Cortex of kidney (tissue), 1 donor: ENCODE measurements at places on chromosomes 1 and 21.

DNA sequence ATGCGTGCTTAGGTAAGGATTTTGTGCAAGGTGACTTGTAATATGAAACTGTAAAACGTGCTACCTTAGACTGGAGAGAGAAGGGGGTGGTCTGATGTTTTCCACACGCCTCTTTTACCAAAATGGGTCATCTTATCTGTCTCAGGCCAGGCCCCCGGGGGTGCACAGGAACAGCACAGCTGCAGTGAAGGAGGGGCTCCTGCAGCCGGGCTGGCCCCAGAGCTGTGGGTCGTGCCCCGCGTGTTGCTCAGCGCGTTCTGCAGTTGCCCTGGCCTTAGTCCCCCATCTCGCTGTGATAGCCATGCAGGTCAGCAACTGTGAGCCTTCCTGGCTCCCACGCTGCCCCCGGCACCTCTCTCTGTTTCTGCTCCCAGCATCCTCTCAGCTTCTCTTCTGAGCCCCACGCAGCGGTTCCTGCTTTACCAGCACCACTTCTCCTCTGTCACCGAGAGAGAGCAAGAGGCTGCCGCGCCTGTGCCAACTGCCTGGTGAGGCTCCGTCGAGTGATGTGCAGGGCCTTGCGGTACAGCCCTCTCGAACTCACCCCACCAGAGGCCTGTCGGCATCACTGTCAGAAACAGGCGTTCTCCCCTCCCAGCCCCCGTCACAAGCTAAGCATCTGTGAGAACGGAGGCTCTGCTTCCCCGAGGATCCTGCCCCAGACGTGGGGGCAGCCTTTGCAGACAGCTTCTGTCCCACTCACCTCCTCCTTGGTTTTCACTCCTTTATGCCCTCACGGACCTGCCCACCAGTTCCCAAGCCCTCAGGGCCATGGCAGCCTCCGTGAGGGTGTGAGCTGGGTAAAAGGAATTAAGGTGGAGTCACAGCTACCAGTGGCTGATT is 73.3 kb downstream of the ADARB1 start:
- no peak for DNase-seq

DNA sequence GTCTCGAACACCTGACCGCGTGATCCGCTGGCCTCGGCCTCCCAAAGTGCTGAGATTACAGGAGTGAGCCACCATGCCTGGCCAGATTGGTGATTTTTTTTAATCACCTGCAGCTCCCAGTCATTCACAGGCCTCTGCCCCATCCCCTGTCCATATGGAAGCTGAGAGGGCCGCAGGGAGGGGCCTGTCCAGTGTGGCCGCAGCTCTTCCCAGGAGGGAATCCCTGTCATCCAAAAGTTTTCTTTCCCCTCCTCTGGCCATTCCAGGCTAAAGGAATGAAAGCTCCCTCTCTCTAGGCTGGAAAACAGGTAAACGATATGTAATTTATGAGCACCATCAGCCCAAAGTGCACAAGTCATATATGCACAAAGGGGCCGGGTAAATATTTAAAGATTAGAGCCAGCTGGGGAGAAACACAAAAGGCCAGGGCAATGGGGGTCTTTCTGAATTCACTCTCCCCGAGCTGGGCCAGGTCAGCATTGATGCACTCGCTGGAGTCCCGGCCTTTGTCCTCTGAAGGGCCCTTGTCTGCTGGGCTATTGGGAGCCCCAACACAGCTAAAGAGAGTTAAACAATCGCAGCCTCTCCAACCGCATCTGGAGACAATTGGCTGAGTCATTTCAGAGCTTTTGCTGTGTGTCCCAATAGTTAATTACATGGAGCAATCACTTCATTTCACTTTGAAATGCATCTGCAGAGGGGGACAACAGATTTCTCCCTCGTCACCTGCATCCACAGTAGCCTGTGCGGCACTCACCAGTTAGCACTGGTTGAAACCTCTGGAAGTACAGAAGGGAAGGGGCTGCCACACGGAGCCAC is 3.8 kb upstream of the HES3 start:
- no peak for DNase-seq

- DNase-seq: no peak
Observed at GRCh38 chr1:52461821-52462220, 57.4 kb downstream of the PRPF38A start.

DNA sequence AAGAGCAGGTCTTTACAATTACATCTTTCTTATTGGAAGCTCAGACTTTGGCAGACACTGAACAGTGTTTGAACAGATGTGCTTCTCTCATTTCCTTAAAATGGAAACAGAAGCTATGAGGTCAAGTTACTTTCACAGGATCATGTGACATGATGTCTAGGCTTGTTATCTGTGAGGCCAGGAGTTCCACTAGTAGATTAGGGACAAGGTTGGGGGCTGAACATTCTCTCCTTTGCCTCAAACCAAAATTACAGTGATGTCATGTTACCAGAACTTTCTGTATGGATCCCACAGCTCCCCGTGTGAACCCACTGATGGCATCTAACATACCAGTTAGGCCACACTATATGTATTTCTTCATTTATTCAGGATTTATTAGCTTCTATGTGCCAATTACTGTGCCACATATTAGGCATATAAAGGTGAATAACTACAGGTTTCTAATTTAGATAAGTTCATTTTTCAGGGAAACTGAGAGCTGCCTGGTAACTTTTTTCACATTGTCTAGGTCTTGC is 6.0 kb downstream of the DYNLT5 start:
- no peak for DNase-seq

DNA sequence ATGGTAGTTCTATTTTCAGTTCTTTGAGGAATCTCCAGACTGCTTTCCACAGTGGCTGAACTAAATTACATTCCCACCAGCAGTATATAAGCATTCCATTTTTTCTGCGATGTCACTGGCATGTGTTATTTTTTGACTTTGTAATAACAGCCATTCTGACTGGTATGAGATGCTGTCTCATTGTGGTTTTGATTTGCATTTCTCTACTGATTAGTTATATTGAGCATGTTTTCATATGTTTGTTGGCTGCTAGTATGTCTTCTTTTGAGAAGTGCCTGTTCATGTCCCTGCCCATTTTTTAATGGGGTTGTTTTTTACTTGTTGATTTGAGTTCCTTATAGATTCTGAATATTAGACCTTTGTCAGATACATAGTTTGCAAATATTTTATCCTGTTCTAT is 87.9 kb downstream of the RPS6KC1 start:
- no peak for DNase-seq

DNA sequence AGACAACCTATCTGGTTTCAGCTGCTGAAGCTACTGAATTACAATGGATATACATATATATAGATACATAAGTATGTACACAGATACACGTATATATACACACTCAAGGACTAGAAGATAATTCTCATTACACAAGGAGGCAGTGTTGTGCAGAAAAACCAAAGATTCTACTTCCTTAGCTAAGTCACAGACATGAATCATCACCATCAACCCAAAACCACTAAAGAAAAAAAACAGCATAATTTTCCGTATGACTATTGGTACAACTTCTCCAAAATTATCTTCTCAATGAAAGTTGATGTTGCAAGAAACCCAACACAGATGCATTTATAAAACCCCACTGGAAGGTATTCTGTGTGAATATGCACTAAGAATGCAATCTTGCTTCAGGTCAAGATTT is 36.8 kb upstream of the RPF1 start:
- no peak for DNase-seq

DNA sequence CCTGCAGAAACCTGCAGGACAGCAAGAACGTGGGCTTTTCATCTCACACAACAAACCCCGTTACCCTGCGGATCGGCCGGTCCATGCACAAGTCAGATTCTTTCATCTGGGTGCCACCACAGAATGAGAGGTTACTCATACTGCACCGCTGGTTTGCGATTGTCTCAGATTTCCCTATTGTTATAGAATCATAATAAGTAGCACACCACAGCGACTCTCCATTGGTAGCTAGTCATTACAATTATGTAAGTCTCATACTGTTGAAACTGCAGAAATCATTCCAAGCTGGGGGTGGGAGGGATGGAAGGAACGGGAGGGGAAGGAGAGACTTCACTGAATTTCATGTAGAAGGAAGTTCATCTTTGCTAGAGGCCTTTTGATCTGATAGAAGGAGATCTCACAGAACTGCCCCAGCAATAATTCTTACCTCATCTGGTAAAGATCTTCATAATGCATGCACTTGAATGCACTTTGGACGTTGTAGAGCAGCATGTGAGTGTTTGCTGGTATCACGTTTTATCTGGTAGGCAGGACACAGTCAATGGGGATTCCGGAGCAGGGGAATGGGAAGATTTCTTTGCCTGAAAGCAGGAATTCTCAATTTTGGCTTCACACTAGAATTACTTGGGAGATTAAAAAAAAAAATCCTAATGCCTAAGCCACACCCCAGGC is 221.1 kb downstream of the KIF26B start:
- no peak for DNase-seq

- no peak for DNase-seq
Observed at GRCh38 chr1:27306892-27307761, 14.8 kb upstream of the TMEM222 start.

DNA sequence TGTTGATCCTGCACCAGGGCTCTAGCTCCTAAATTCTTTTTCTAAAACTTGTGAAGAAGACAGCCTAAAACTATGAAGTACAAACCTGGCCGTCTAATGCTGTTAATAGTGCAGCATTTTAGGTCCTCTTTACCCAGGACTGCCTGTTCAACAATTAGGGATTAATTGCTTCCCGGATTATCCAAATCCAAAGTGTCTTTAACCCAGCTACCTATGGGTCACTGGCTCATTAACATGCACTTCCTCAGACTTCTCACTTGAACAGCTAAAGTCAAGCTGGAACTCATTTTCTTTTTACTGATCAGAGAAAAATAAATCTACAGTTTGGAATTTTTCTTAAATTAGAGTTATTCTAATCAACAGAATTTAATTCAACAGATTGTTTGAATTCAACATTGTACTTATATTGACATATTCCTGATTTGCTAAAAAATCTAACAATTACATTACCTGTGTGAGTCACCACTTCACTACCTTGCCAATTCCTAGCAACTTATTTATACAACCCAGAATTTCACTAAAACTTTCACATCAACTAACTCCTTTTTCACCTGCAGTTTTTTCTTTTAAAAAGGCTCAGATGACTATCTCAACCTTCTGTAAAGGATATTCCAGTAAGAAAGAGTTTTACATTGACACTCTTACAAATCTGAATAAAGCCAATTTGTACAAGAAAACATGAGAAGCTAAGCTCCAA is 3.3 kb downstream of the HNRNPU start:
- DNase-seq: no peak

GRCh38 chr1:238252033-238252802 is 361.5 kb upstream of the ZP4 start:
- no peak for DNase-seq

GRCh38 chr1:199404191-199404590 is 623.3 kb upstream of the NR5A2 start:
- no peak for DNase-seq

DNA sequence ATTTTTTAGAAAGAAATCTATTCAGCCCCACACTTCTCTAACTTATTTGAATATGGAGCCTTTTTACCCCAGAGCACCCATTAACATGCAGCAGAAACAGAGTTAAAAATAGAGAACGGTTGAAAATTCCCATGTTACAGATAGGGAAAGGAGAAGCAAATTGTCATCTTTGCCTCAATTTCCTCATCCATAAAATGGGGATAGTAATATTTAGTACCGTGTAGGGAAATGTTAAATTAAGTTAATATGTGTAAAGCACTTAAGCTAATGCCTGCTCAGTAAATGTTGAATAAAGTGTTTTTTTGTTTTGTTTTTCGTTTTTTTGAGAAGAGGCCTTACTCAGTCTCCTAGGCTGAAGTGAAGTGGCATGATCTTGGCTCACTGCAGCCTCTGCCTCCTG is 50.3 kb downstream of the NAV1 start:
- DNase-seq: no peak

- no peak for DNase-seq
Observed at GRCh38 chr1:182598296-182598695, 5.9 kb downstream of the RGS16 start.

DNA sequence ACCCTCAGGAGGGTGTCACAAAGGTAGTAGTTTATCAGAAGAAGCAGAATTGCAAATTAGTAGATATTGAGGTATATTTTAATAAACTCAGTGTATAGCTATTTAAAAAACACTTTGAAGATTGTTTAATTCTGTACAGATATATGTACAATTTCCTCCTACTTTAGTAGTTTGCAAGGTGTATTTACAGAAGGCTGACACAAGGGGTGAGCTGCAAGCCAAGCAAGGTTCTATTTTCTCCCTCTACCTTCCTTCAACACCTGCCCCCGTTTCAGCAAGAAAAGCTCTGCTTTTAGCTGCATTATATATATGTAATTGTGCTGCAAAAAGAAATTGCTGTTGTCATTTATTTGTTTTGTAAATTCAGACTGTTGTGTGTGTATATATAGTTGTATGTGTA is 674.2 kb upstream of the PKN2 start:
- no peak for DNase-seq

DNA sequence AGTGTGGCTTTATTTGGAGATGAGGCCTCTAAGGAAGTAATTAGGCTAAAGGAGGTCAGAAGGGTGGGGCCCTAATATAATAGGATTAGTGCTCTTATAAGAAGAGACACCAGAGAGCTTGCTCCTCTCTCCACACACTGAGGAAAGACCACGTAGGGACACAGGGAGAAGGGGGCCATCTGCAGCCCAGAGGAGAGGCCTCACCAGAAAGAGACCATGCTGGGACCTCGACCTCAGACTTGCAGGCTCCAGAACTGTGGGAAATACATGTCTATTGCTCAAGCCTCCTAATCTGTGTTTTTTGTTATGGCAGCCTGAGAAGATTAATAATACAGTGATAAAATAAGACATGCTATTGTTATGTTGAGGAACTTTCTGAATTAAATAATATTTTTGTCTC is 8.3 kb downstream of the RCAN1 start:
- DNase-seq: no peak

- DNase-seq: no peak
Observed at GRCh38 chr1:68384321-68384813, 65.4 kb downstream of the RPE65 start.

DNA sequence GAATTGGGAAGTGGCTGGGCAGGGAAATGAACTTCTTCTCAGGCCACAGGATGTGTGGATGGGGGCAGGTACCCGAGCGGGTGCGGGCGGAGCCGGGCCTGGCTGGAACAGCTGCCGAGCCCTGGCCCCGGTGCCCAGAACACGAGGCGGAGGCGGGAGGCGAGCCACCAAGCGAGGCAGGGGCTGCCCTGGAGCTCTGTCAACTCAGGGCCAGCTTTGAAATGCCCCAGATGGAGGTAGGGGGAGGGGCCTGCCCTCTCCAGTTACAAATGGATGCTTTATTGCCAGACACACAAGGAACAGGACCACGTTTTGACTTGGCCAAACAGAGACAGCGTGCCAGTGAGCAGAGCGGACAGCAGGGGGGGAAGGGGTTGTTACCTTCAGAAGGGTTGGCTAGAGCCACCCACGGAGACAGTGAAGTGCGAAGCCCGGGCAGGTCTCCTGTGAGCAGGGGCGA is 240.4 kb downstream of the SDCCAG8 start:
- DNase-seq: no peak
